ENCODE measurements at places on chromosomes 13 and 19.
A peak's percentile ranks its signal among the peaks of the same experiment; 100 is the strongest.

- no peak for DNase-seq
Measured at GRCh38 chr13:110391273-110391672, 84.2 kb downstream of the COL4A2 start.

GRCh38 chr13:79528759-79529191 lies 47.8 kb downstream of the NDFIP2 start:
- no peak for DNase-seq

DNA sequence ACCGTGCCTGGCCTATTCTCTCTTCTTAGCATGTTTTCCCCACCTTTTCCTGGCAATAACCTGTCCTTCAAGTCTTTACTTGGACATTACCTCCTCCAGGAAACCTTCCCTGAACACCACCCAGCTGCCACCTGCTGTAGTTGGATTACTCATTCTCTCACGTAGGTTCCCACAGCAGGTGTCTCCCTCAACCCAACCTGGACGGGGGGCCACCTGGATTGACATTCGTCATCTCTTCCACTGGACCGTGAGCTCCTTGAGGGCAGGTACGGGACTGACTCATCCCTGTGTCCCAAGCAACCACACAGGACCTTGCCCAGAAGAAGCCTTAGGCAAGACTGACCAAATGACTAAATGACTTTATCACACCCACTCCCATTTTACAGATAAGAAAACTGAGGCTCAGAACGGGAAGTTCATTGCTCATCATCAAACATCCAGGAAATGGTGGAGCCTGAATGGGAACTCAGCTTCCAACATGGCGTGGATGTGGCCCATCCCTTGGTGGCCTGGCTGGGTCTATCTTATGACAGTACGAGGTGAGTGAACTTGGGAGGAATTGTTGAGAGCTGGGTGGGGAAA lies 3.5 kb upstream of the KLK6 start:
- no peak for DNase-seq

GRCh38 chr19:48635966-48636858 lies 967 bp downstream of the DBP start:
- DNase-seq, result no peak

- DNase-seq, result no peak
Measured at GRCh38 chr19:34713262-34713637, 20.8 kb upstream of the ZNF181 start.

DNA sequence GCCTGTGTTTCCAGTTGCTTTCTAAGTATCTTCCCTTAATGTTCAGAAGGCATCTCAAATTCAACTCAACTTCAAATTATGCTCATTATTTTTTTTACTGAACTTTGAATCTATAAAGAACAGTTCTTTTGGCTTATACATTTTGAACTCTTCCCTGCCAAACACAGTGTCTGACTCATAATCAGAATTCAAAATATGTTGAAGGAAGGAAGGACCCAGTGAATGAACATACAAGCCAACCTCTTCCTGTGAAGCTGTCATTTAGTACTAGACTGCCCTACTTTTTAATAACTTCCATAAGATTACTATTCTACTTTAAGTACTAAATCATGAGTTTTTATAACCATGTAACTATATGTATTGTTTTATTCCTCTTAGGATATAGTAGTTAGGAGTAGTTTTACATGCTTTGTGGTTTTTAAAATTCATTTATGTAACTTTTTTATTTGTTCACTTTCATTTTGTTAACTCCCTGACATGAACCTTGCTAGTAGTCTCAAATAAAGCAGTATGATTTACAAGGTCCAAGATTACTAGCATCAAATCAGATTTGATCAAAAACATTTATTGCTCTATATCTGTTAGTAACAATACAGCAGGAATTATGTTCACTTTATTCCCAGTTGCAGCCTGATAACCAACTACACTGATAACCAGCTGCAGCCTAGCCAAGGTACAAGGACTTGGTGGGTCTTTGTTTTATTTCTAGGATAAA lies 6.4 kb downstream of the NUDT15 start:
- no peak for DNase-seq

GRCh38 chr13:24348797-24349515 lies 39.6 kb downstream of the C1QTNF9 start:
- no peak for DNase-seq

DNA sequence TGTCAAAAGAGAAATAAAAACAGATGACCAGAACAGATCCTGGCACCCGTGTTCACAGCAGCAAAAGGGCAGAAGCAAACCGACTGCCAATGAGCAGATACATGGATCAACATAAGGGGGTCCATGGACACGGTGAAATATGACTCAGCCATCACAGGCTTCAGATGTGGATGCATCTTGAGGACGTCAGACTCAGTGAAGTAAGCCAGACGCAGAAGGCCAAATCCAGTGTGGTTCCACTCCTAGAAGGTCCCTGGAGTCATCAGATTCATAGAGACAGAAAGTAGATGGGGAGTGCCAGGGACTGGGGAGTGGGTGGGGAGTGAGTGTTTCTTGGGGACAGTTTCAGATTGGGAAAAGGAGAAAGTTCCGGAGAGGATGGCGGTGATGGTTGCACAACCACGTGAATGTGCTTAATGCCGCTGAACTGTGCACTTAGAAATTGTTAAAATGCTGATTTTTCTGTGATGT lies 28.8 kb upstream of the SEMA6B start:
- no peak for DNase-seq

GRCh38 chr13:110759710-110760109 lies 46.2 kb downstream of the ING1 start:
- no peak for DNase-seq

DNA sequence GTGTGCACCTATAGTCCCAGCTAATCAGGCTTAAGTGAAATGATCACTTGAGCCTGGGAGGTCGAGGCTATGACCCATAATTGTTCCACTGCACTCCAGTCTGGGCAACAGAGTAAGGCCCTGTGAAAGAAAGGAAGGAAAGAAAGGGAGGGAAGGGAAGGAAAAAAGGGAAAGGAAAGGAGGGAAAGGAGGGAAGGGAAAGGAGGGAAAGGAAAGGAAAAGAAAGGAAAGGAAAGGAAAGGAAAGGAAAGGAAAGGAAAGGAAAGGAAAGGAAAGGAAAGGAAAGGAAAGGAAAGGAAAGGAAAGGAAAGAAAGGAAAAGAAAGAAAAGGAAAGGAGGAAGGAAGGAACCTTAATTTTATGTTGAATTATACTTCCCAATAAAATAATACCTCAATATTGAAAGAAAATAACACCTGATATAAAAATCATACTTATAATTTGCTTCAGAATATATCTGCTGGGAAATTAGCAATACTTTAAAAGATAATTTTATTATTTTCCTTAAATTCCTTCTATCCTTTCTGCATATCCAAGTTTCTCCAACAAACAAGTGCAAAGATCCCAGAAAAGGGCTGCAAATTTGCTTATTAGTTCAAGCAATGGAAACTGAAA lies 177.3 kb downstream of the KLF12 start:
- no peak for DNase-seq

DNA sequence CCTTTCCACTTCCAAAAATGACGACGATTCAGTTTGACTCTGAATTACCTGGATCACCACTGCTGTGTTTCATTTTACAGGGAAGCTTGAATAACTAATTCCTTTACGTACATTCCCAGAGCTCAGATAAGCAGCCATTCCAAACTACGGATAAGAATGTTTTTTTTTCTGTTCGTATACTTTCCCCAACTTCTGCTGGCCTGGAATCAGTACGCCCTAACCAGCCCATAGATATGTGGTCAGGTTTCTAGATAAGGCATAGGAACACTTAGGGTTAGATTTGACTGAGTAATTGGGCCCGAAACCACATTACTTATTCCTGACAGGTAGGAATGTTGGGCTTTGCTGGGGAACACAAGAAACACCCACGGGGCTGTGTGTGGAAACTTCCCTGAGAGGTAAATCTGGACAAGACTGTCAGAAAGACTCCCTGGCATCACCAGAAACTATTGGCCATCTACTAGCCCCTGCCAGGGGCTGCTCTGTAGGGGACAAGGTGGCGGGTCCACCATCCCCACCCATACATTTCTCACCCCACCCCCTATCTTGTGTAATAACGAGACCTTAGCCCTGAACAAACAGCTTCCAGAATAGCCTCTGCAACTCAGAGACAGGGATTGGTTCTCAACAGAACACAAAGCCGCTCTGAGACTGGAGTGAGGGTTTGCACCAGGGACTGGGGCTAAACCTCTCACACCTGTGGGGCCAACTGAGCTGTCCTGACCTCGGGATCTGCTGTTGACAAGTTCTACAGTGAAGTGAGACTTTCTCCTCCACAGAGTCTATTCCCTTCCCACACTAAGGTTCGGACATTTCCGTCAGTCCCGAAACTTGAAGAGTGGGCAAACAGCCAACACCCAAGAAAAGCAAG lies 15.6 kb downstream of the RHPN2 start:
- DNase-seq, result no peak

DNA sequence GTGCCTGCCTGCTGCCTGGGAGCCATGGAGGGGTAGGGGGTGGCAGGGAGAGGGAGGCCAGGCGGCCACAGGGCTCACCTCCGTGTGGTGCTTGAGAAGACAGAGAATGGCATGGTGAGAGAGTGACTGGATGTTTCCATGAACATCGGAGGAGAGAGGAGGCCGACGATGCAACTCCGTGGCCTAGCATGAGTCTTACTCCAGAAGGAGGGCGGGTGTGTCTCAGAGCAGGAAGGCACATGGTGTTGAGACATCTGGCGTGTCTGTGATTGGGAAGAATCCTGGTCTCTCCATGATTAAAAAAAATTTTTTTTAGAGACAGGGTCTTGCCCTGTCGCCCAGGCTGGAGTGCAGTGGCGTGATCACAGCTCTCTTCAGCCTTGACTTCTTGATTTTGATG lies 5.1 kb downstream of the IRGC start:
- DNase-seq, result no peak

- no peak for DNase-seq
Measured at GRCh38 chr13:74667656-74668203, 533.5 kb upstream of the KLF12 start.

DNA sequence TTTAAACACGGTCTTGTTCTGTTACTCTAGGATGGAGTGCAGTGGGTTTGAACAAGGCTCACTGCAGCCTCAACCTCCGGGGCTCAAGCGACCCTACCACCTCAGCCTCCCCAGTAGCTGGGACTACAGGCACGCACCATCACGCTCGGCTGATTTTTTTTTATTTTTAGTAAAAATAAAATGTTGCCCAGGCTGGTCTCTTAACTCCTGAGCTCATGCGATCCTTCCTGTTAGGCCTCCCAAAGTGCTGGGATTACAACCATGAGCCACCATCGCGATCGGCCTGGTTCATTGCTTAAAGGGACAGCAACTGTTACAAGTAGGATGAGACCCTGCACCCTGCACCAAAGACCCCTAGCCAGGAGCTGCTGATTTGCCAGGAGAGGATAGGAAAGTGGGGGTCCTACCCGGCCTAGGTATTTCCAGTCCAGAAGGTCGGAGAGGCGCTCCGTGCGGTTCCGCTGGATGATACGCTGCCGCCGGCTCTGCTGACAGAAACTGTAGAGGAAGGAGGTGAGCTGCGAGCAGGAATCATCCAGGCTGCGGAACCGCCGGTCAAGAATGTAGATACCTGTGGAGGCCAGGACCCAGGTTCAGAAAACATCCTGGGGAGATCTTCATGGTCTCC lies 5.1 kb downstream of the FTL start:
- no peak for DNase-seq

DNA sequence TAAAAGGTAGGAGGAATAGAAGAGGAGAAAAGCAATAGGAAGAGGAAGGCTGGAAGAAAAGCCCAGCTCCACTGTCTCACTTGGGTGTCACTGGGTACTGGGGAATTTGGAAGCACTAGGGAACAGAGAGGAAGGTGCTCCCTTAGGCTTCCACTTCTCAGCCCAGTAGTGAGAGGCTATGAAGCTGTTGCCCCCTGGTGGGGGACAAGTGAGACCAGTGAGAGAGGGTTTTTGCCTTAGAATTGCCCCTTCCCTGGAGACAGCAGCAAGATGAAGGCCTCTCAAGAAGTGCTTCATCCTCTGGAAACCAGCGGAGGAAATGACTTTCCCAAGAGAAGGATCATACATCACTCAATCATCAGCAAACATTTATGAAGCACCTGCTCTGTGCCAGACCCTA lies 4.7 kb upstream of the ZNF606 start:
- DNase-seq, result no peak

DNA sequence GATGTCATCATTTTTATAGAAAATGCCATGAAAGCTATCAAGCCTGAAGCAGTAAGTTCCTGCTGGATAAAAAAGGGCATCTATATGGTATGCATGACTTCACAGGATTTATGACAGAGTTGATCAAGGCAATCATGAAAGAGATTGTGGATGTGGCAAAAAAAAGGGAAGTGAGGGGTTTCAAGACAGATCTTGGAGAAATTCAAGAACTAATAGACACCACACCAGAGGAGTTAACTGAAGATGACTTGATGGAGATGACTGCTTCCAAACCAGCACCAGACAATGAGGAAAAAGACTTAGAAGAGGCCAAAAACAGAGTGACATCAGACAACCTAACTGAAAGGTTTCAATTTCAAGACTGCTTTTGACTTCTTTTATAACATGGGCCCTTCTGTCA lies 691.1 kb upstream of the SLC10A2 start:
- no peak for DNase-seq

GRCh38 chr19:53867225-53868090 lies at the start of gene MYADM:
TSS of gene MYADM (plus strand) at chr19:53867883. CDS start at chr19:53873530, 5,647 bp downstream.
- DNase-seq, result peak; percentile 95

GRCh38 chr13:111225810-111226546 lies 94.5 kb upstream of the TEX29 start:
- DNase-seq, result no peak

DNA sequence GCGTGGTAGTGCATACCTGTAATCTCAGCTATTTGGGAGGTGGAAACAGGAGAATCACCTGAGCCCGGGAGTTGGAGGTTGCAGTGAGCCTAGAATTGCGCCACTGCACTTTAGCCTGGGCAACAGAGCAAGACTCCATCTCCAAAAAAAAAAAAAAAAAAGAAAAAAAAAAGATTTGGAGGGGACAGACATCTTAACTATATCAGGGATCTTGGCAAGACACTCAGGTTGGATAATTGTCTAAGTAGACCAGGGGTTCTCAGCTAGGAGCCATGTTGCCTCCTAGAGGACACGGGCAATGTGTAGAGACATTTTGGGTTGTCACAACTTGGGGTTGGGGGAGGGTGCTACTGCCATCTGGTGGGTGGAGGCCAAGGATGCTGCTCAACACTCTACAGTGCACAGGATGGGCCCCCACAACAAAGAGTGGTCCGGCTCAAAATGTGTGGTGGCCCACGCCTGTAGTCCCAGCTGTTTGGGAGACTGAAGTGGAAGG lies 1.9 kb upstream of the ZNF580 start:
- DNase-seq, result peak; percentile 53

DNA sequence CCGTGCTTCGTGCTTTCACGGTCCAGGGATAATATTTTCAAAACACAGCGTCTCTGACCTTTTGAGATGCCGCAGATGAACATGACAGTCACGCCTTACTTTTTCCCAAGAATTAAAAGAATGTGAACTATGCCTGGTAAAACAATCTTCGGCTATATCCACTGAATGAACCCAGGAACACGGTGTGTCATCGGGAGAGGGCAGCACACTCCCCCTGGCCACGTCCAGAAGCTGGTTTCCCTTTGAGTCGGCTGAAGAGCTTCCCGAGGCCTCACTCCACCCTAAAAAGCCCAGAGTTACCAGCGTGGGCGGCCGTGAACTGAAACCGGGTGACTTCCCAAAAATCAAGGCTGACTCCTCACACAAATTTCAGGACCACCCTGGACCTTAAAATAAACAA lies 22.9 kb upstream of the SHISA2 start:
- no peak for DNase-seq

GRCh38 chr19:28074773-28075172 lies 1138.2 kb downstream of the UQCRFS1 start:
- no peak for DNase-seq
